IMR-90 (cell line): ENCODE measurements at places on chromosomes 7 and 10. TPM values are rescaled to one million over a fixed set of nuclear protein-coding genes. Genes with fewer than 3 reads are reported as not detected.

Gene HNRNPF
- 207 and 276 TPM in 2 replicates for total RNA-seq

Gene CYP2C8
- not detected in 2 replicates for total RNA-seq

DNA sequence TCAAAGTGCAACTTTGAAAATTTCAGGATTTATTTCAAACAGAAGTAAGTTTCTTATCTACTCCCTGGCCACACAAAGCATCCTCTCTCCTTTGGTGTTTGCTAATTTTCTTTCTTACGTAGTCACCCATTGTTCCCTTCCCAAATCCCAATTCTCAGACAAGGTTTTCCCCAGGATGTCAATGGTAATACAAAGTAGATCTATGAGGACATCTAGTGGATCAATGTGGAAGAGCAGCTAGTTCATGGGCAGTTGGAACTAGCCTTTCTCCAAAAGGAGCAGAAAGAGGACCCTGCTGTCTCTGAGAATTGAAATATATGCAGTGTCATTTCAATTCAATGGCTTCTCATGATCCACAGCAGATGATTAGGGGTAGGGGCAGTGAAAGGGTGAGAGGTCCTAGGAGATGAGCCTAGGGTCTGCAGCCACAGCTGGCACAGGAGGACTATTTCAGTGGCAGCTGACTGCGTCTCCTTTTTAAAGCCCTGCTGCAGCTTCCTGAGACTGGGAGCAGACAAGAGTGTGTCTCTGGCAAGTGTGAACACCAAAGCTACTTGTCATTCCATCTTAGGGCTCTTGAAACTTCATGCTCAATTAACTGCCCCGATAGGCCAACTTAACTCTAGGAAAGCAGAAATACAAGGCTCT lies 632.6 kb downstream of the KCNMA1 start:
- DNase-seq, result peak; percentile 58
- H3K4me3 ChIP-seq, result no peak overlapping the region
- H3K36me3 ChIP-seq, result no peaks in the 10 kb centered on the region; the same call in 1 of the 2 replicates
- H3K4me1 ChIP-seq, result no peaks in the 10 kb centered on the region
- no peaks in the 10 kb centered on the region for H3K27me3 ChIP-seq

Gene ELN
- 1.9 and 2.2 TPM in 2 replicates for total RNA-seq

DNA sequence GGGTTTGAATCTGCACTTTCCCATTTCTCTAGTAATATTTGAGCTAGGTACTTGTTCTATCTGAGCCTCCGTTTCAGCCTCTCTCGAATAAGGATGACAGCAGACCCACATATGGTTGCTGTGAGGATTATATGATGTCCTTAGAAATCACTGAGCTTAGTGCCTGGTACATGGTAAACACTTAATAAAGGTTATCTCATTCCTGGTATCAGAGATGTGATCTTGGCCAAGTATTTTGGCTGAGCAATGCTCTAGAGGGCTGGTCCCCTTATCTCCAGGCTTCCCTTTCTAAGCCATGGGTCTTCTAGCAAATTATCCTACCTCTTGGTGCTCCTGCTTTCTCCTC lies 407 bp upstream of the MKRN1 start:
- no peak overlapping the region for H3K27ac ChIP-seq
- H3K4me3 ChIP-seq, result peak overlapping the region; percentile 69
- no peaks in the 10 kb centered on the region for H3K36me3 ChIP-seq
- H3K27me3 ChIP-seq, result peaks cover 8% of the 10 kb centered on the region
- H3K4me1 ChIP-seq, result peaks cover 2% of the 10 kb centered on the region; the same call in 1 of the 2 replicates

DNA sequence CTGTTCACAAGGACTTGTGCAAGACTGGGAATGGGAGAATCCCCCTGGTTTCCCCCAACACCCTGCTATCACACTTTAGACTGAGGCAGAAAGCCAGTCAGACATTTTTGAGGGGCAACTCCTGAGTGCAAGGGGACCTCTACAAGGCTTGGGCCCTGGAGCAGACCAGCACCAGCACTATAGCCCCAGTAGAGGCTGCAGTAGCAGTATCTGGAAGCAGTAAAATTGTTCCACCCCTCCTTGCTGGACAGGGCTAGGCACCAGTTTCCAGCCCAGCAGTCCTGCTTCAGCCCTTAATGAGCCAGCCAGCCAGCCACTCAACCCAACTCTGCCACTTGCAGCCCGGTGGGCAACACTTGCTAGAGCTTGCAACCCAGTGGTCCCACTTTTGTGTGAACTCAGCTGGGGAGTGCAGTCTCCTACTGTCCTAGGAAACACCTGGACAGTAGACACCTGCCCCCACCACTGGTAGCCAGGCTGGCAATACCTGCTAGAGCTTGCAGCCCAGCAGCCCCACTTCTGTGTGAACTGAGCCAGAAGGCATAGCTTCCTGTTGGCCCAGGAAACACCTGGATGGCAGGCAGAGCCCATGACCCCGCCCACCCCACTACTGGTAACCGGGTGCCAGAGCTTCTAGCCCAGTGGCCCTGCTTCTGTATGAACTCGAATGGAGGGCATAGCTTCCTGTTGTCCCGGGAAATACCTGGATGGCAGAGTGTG lies 65.0 kb downstream of the FBXL13 start:
- H3K4me1 ChIP-seq, result no peaks in the 10 kb centered on the region; the same call in 1 of the 2 replicates
- no peaks in the 10 kb centered on the region for H3K27me3 ChIP-seq
- no peak for DNase-seq
- no peak overlapping the region for H3K27ac ChIP-seq
- H3K36me3 ChIP-seq, result no peaks in the 10 kb centered on the region

GRCh38 chr7:3979611-3980299 lies 678.7 kb downstream of the SDK1 start:
- H3K4me1 ChIP-seq, result no peaks in the 10 kb centered on the region
- DNase-seq, result no peak
- H3K27ac ChIP-seq, result no peak overlapping the region
- H3K36me3 ChIP-seq, result no peaks in the 10 kb centered on the region

DNA sequence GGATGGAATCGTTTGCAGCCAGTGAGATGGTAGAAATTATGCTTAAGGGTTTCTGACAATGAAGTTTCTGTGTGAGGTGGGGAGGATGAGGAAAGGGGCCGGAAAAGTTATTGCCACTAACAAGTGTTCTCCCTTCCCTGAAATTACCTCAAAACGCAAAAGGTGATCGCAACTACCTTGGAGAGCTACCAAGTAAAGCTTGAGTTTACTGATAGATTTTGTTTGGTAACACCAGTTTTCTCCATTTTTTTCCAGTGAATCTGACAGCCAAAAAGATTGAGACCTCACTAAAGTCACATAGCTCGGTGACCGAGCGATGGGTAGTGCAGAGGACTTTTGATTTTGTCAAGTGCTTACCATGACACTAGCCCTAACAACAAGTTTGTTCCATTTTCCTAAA lies 1.6 kb downstream of the SUV39H2 start:
- H3K36me3 ChIP-seq, result no peaks in the 10 kb centered on the region
- H3K27ac ChIP-seq, result no peak overlapping the region
- no peaks in the 10 kb centered on the region for H3K27me3 ChIP-seq
- H3K4me3 ChIP-seq, result peak overlapping the region; percentile 91; the same call in 1 of the 2 replicates
- peaks cover 11% of the 10 kb centered on the region for H3K4me1 ChIP-seq

DNA sequence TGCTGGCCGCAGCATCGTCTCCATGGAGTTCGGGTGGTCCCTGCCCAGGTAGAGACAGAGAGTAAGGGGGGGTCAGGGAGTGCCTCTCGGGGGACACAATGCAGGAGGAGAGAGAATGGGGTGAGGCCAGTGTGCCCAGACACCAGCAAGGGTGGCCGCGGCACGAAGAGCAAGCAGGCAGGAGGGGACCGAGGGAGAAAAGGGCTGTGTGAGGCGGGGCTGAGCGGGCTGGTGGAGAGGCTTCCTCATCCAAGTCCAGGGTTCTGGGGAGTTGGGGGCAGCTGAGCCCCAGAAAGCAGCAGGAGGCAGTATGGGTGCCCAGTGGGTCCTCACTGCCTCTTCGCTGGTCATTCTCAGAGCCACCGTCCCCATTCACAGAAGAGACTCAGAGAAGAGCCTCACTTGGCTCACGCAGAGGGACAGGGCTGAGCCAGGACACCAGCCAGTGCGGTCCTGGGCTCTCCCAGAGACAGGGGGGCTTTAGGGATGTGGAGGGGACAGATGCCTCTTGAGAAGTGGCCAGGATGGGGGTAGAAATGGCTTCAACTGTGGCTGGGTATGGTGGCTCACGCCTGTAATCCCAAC lies 78.9 kb downstream of the MICALL2 start:
- H3K36me3 ChIP-seq, result no peaks in the 10 kb centered on the region
- no peaks in the 10 kb centered on the region for H3K4me1 ChIP-seq
- H3K27ac ChIP-seq, result no peak overlapping the region
- no peak for DNase-seq
- peaks cover 56% of the 10 kb centered on the region for H3K27me3 ChIP-seq
- H3K4me3 ChIP-seq, result no peak overlapping the region

GRCh38 chr7:26784118-26784517 lies 80.3 kb downstream of the SKAP2 start:
- no peak for DNase-seq
- no peaks in the 10 kb centered on the region for H3K36me3 ChIP-seq
- no peaks in the 10 kb centered on the region for H3K4me1 ChIP-seq
- H3K27me3 ChIP-seq, result no peaks in the 10 kb centered on the region

Gene SPDYE6
- total RNA-seq, result not detected in 2 replicates

Gene RSPH10B2
- total RNA-seq, result not detected in 2 replicates

DNA sequence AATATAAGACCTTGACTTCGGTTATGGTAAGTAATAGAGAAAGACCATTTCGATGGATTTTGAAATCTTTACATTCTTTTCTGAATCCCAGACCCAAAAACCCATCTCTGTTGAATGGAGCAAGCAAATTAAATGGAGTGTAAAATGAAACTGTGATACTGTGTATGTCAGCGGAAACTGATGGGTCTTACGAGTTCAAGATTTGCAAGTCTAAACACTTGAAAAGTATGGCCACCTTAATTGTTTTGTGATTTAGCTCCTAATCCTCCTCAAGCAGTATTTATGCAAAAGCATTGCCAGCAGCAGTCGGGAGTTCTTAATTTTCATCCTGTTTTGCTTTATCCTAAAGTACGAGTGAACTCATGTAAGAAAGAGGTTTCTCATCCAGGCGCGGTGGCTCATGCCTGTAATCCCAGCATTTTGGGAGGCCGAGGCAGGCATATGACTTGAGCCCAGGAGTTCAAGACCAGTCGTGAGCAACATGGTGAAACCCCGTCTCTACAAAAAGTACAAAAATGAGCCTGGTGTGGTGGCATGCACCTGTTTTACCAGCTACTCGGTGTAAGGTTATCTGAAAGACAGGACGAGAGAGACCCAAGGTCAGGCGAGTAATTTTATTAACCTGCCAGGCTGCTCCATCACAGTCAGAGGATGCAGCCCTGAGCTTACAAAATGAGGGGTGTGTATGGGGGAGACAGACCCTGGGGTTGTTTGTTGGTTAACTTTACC lies 5.8 kb upstream of the DHTKD1 start:
- no peak overlapping the region for H3K27ac ChIP-seq
- no peaks in the 10 kb centered on the region for H3K27me3 ChIP-seq
- H3K36me3 ChIP-seq, result no peaks in the 10 kb centered on the region
- DNase-seq, result no peak
- H3K4me1 ChIP-seq, result no peaks in the 10 kb centered on the region; the same call in 1 of the 2 replicates

- H3K4me1 ChIP-seq, result peaks cover 16% of the 10 kb centered on the region
- DNase-seq, result no peak
- H3K27me3 ChIP-seq, result no peaks in the 10 kb centered on the region
- peaks cover 54% of the 10 kb centered on the region; the same call in 1 of the 2 replicates for H3K36me3 ChIP-seq
Measured at GRCh38 chr10:79393924-79394610, 46.8 kb downstream of the PPIF start.

DNA sequence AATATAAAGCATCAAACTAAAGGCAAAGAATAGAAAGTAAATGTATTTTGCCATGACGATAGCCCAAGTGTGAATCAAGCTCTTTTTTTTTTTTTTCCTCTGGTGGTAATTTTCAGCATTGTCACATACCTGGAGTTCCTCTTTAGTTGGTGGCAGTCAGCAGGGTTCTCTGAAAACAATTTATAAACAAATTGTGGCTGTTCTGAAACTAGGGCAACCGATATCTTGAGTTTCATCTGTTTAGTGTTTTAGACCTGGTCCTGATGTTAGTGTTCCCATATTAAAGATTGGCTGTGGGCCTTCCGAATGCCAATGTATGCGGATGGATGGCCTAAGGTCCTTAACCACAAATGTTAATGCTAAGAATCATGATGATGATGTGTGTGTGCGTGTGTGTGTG lies 713.1 kb downstream of the GATA3 start:
- H3K36me3 ChIP-seq, result no peaks in the 10 kb centered on the region
- H3K27ac ChIP-seq, result no peak overlapping the region
- H3K27me3 ChIP-seq, result no peaks in the 10 kb centered on the region

DNA sequence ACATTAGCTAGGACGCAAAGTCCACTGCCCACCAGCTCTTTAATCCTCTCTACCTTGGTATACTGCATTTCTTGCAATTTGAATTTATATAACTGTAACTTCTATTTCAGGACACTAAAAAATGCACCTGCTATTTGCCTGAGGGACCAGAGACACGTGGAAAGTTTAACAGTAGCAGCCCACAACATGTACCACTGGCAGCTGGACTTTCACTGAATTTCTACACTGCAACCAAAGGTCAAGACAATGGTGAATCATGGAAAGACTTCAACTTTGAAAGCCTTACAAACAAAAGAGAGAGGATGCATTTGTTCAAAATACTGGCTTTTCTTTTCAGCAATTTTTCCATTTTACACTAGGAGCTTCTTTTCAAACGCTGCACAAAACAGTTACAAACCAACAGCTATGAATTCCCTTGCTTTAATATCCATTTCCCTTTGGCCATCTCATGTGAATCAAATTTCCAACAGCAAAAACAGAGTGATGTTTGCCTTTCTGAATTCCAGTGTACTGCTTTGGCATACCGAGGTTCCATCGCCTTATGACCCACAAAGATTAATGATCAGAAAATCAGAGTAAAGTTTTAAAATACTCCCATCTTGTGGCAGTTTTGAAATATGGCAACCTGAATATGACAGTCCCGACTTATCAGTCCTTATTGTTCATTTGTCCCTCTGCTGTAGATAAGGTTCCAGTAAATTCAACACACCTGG lies 29.9 kb upstream of the HNRNPH3 start:
- DNase-seq, result peak; percentile 75
- no peaks in the 10 kb centered on the region for H3K27me3 ChIP-seq
- H3K4me1 ChIP-seq, result peaks cover 4% of the 10 kb centered on the region; the same call in 1 of the 2 replicates
- no peak overlapping the region for H3K27ac ChIP-seq
- H3K36me3 ChIP-seq, result no peaks in the 10 kb centered on the region

Gene ZNF365
- 2.5 and 3.2 TPM in 2 replicates for total RNA-seq
